ENCODE measurements at places on chromosomes 4 and X. TPM values are rescaled to one million over a fixed set of nuclear protein-coding genes. Genes with fewer than 3 reads are reported as not detected.
A peak's percentile ranks its signal among the peaks of the same experiment; 100 is the strongest.

- DNase-seq, result no peak
These were observed at the start of gene OTUD5 for GRCh38 chrX:48957477-48957826. OTUD5 (minus strand) TSS chrX:48957607; CDS start chrX:48957570, 37 bp downstream.

GRCh38 chrX:81238166-81238565, 36.3 kb downstream of the SH3BGRL start:
- DNase-seq, result no peak

GRCh38 chr4:10100734-10101216, 15.8 kb downstream of the WDR1 start:
- no peak for DNase-seq

GRCh38 chrX:3295731-3296130, 50.7 kb downstream of the MXRA5 start:
- DNase-seq, result no peak

DNA sequence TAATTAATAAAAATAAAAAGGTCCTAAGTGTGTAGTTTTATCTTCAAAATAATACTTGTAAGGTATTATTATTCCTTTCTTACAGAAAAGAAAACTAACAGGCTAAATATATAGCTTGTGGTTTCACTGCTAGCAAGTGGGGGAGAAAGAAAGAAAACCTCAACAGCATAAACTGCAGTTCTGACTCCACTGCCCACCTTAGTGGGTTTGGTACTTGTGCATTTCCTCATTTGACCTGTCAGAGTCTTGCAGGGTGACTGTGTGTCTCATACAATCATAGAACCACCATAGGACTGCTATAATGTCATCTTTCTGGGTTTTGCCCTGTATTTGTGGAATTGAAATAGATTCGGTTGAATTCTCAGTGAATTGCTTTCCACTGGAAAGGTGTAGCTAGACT, 94.7 kb upstream of the PUDP start:
- no peak for DNase-seq

DNA sequence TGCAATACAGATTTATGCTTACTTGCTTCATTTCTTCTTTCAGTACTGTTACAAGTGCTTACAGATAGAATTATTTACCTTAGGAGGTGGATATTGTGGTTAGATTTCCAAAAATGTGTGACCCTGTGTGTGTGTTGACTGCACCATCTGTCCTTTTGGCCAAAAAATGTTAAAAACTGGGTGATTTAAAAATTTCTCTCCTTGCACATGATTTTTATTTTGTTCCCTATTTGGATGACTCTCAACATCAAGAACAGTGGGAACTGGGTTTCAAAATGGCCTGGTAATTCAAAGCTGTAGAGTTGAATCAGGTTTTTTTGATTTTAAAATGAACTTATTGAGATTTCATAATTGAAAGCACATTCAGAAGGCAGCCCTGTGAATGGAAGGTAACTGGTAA, 1132.9 kb downstream of the RAPGEF2 start:
- DNase-seq, result no peak

- no peak for DNase-seq
These were observed 8.1 kb upstream of the LINC00632 start for GRCh38 chrX:140701480-140701879.

- DNase-seq, result no peak
These were observed 431.3 kb downstream of the KCNIP4 start for GRCh38 chr4:21517126-21517859.

DNA sequence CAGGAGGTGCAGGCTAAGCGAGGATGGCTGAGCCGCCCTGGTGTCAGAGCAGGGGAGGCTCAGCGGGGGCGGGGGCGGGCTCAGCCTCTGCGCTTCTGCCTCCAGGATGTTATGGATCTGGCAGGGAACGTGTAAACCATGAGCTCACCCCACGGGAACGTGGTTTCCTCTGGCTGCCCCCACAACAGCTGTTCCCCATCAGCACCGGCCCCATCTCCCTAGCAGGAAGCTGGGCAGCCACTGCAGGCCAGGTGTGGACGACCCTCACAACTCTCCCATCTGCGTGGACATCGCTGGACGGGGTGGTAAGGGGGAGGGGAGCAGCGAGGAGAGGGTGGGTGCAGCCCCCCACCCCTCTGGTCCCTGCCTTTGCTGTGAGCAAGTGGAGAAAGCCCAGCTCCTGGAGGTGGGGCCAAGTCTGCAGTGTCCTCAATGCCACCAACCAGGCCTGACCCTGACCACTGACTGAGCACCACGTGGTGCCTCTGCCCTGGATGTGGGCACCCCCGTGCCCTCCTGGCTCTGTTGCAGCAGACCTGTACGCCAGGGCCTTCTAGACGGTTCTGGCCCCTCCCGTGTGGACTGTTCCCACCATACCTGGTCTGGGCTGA, 28.1 kb upstream of the SPON2 start:
- peak; percentile 26 for DNase-seq

DNA sequence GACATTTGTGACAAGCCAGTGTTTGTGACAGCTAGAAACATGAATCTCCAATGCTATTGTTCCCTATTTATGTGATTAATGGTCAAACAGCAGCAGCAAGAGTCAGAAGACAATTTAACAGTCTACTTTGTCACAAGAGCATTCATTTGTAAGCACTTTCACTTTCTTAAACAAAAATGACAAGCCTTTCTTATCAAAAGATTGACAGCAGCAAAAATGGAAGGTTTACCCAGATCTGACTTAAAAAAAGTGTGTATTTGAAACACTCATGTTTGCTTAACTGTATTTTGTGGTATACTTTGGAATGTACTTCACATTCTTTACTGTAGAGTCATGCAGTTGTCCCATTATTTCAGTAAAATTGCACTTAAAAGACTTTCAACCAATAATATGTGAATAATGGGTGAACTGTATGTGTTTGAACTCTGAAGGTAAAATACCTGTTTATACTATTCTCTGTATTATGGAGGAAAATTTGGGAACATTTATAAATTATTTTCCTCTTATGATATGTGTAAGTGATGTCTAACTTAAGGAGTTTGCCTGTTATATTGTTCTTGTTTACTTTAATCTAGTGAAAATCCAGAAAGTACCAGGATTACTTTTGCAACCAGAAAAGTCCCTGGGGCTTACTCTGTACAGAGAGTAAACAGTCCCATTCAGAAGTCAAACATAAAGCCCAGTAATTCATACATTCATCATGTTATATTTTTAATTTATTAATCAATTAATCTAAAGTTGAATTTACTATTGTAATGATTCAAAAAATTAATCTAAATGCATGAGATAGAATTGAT, 314.9 kb upstream of the TRAM1L1 start:
- DNase-seq, result peak; percentile 89

GRCh38 chr4:25861951-25862410, 807 bp downstream of the SEL1L3 start:
- DNase-seq, result no peak

The XK gene
- total RNA-seq, result 2.8 TPM

The TRIM75 gene
- not detected for total RNA-seq

The TRMT10A gene
- 12.1 TPM for total RNA-seq

All from SJSA1 (cell line).